ENCODE measurements at places on chromosomes 6 and 20. TPM values are rescaled to one million over a fixed set of nuclear protein-coding genes. Genes with fewer than 3 reads are reported as not detected.

FOXS1 gene
- total RNA-seq, result not detected

NRSN1 gene
- total RNA-seq, result not detected

CD93 gene
- not detected for total RNA-seq

ADGRF1 gene
- total RNA-seq, result not detected

CBFA2T2 gene
- total RNA-seq, result 8.6 TPM

ARMC2 gene
- total RNA-seq, result 1.5 TPM

RPRD1B gene
- 21.3 TPM for total RNA-seq

LRRN4 gene
- not detected for total RNA-seq

ANKRD66 gene
- not detected for total RNA-seq

OR12D3 gene
- not detected for total RNA-seq

SFTA2 gene
- not detected for total RNA-seq

ZSCAN23 gene
- 1.9 TPM for total RNA-seq

TCF21 gene
- not detected for total RNA-seq

- peak; percentile 69 for DNase-seq
Observed at GRCh38 chr20:5535125-5535756, 215.0 kb upstream of the SHLD1 start.

GRCh38 chr6:68059899-68060298, 575.2 kb upstream of the ADGRB3 start:
- no peak for DNase-seq

- no peak for DNase-seq
Observed at GRCh38 chr6:24079076-24079475, 46.9 kb upstream of the NRSN1 start.

DNA sequence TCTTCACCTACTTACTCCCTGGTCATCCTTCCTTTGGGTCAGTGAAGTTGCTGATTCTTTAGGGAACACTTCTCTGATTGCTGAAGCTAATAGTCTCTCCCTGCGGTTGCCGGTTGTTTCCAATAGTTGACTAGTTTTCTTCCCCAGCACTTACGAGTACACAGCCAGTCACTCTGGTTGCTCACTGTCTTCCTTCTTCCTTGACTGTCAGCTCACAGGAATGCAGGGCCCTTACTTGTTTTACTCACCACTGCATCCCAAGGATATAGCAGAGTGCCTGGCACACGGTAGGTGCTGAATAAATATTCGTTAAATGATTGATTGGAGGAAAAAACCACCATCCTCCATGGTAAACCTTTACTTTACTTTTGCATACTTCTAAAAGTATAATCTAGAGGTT, 345.0 kb downstream of the QKI start:
- DNase-seq, result no peak

- DNase-seq, result no peak
Observed at GRCh38 chr6:10297832-10298231, 117.0 kb downstream of the TFAP2A start.

DNA sequence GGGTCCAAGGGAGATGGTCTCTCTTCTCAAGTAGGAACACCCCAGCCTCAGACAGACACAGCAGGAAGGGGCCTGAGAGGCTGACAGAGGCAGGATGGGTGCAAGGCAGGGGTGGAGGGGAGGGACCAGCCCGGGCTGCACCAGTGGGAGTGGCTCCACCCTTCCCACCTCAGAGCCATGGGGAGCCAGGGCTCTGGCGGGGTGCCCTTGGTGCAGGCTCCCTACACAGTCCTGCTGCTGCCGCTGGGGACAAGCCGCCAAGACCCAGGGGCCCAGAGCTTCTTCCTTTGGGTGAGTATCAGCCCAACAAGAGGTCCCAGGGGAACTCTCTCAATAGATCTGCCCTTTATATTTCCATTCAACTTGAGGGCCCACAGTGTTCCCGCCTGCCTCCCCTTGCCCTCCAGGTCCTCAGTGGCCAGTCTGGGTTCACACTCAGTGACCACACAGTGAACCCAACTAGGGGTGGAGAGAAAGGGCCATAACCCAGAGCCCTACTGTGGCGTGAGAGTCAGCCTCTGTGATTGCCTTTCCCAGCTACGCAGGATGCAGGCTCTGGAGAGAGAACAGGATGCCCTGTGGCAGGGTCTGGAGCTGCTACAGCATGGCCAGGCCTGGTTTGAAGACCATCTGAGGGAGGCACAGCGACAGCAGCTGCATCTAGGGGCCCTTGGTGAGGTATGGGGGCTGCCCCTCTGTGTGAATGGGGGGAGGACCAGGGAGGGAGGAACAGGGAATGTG, 592 bp downstream of the SAPCD1 start:
- DNase-seq, result no peak

DNA sequence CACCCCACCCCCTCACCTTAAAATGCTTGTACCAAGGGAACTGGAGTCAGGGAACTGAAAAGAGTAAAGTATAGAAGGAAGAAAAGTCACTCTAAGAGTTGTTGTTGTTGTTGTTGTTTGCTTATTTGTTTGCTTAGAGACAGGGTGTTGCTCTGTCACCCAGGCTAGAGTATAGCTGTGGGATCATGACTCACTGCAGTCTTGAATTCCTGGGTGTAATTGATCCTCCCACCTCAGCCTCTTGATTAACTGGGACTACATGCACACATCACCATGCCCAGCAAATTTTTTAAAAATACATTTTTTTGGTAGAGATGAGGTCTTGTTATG, 681.6 kb upstream of the GJE1 start:
- DNase-seq, result no peak

- peak; percentile 80 for DNase-seq
Observed at GRCh38 chr6:117449549-117450439, 24.1 kb upstream of the ROS1 start.

DNA sequence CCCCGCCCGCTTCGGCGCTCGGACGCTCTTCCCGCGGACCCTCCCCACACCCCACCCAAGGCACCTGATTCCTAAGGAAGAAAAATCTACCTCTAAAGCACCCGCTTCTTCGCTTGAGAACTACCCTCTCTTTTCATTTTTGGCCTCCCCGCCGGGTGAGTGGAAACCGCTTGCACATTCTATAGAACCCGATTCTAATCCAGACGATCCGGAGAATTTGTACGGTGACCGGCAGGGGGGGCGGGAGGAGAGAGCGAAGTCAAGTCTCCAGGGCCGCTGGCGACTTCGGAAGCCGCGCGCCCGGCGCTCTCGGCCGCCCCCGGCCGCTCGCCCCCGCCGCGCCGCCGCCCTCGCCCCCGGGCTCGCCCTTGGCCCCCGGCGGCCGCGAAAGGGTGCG, at the start of gene RBM24:
Gene RBM24 (plus strand): TSS at position 262 of the 397 bp plus-strand sequence. CDS start 221 bp downstream, outside the sequence.
- DNase-seq, result peak; percentile 81

DNA sequence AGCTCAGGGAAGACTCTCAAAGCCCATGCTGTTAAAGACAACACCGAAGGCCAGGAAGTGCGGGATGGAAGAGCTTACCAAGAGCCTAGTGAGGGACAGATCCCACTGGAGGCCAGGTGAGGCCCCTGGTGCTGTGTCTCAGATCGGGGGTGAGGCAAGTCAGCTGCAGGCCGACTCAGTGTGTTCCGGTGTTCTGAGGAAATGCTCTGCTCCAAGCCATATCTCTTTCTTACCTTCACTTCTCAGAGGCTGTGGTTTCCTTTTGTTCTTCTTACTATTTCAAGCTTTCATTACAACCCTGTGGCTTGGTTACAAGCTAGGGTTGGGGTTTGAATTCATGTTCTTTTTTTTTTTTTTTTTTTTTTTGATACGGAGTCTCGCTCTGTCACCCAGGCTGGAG, 114.3 kb upstream of the ZFP64 start:
- DNase-seq, result no peak

- DNase-seq, result no peak
Observed at GRCh38 chr6:155244434-155244833, 19.4 kb upstream of the CLDN20 start.

DNA sequence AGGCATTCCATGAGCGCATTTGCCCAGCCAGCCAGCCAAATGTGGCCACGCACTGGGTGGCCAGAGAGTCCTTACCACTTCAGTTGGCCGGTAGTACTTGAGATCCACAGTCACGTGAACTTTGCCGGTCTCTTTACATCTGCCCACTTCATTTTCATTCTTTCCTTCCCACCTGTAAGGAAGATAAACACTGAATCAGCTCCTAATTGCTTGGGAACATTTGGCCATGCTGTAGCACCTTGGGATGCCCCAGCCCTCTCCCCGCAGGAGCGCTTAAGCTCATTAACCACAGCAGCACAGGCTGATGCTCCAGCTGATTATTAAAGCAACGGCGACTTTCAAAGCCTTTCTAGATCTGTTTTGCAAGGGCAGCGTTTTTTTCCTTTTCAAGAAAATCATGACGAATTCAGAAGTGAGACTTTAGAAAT, 116.6 kb downstream of the FOXC1 start:
- DNase-seq, result no peak

DNA sequence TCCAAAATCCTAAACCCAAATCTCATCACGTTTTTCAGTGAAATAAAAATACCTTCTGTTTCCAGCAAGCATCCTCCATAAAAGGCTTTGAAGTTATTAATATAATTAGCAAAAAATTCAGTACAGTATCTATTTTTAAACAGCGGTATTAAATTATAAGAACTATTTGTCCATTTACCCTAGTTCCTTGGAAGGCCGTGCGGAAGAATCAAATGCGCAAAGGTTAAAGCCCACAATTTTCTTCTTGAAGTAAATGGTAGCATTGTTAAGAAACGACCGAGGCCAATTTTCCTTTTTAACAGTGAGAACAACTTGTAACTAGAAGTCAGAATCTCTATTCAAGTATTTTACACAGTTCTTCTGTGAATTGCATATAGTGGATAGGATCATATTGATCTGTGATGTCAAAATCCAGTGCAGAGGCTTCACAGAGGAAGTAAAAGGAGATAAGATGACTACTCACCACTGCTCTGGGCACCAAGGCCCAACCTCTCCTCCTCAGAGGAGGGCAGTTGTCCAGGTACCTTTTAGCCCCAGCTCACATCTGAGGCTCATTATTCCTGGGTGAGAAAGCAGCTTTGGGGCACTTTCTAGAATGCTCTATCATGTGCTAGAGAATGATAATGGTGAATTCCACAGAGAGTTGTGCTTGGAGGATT, 36.3 kb downstream of the TNFAIP3 start:
- no peak for DNase-seq

DNA sequence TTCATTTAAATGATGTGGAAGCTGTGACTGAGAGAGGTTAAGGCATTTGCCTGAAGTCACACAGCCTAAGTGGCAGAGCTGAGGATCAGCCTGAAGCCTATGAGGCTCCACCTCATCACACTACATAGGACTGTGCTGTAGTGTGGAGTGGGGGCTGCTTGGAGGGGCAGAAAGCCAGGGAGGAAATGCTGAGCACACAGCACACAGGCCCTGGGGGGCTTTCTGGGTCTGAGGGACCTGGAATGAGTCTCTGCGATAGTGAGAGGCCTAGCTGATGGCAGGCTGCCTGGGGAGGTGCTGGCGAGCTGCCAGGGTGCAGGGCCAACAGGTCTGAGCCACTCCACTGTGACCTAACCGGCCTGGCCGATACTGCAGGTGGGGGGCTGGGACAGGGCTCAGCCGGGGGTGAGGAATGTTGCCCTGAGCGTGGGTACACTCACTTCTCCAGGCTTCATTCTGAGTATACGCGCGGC, 2.2 kb upstream of the ARHGAP40 start:
- DNase-seq, result no peak

GRCh38 chr6:112331306-112331705, 15.8 kb upstream of the RFPL4B start:
- DNase-seq, result no peak
